ENCODE measurements at places on chromosomes 3 and 15.
A peak's percentile ranks its signal among the peaks of the same experiment; 100 is the strongest.

- DNase-seq: no peak
Observed at GRCh38 chr3:48422272-48422671, 7.6 kb downstream of the PLXNB1 start.

- no peak for DNase-seq
Observed at GRCh38 chr15:63071288-63071909, 28.9 kb downstream of the TPM1 start.

DNA sequence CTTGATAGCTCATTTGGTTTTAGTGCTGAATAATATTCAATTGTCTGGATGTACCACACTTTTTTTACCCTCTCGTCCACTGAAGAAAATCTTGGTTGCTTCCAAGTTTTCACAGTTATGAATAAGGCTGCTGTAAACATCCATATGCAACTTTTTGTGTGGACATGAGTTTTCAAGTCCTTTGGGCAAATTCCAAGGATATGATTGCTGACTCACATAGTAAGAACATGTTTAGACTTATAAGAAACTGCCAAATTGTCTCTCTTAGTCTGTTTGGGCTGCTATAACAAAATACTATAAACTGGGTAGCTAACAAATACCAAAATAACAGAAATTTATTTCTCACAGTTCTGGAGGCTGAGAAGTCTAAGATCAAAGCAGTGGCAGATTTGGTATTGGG, 59.5 kb upstream of the TNFSF10 start:
- peak; percentile 93 for DNase-seq

GRCh38 chr15:68768321-68768720, 52.4 kb downstream of the ANP32A start:
- peak; percentile 78 for DNase-seq

GRCh38 chr3:32835961-32836360, 18.2 kb downstream of the TRIM71 start:
- no peak for DNase-seq

- DNase-seq: no peak
Observed at GRCh38 chr3:151916781-151917180, 43.3 kb downstream of the SUCNR1 start.

- DNase-seq: peak; percentile 6
Observed at GRCh38 chr3:110533089-110533488, 538.5 kb upstream of the NECTIN3 start.

DNA sequence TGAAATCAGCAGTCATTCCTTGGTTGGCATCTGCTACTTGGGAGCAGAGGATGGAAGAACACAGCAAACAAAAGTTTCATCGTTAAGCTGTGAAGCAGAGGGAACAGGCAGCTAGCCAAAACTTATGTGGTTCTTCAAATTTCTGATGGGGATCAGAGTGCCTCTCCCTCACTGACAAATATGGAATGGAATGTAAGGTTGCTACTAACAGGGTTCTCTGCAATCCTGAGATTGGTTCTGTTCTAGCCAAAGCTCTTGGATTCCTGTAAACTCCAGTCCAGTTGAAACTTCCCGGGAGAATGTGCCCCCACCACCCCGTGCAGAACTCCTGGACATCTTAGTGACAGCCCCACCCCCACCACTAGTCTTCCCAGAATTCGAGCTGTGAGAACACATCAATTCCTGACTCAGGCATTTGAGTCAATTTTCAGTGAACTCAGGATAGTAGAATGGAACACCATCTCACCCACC, 55.9 kb upstream of the PHLDB2 start:
- DNase-seq: peak; percentile 95

Data from epithelial cell of esophagus (primary cell).